ENCODE measurements at places on chromosomes 3 and 15.

DNA sequence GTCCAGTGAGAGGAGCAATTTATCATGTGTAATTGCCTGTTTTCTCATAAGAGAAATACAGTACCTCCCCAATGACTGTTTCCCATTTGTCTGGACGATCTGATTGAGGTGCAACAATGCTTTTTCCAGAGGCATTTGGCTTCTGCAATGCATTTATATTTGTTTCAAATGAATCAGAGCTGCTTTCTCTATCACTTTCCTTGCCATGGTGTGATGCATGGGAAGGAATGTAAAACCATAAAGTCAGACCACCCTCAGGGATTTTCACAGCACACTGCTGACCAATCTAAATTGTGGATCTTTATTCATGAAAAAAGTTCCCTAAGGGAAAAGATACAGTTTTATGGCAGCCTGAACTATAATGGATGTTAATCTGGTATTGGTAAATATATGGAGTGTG, 333.0 kb downstream of the ZNF385D start:
- DNase-seq: no peak

DNA sequence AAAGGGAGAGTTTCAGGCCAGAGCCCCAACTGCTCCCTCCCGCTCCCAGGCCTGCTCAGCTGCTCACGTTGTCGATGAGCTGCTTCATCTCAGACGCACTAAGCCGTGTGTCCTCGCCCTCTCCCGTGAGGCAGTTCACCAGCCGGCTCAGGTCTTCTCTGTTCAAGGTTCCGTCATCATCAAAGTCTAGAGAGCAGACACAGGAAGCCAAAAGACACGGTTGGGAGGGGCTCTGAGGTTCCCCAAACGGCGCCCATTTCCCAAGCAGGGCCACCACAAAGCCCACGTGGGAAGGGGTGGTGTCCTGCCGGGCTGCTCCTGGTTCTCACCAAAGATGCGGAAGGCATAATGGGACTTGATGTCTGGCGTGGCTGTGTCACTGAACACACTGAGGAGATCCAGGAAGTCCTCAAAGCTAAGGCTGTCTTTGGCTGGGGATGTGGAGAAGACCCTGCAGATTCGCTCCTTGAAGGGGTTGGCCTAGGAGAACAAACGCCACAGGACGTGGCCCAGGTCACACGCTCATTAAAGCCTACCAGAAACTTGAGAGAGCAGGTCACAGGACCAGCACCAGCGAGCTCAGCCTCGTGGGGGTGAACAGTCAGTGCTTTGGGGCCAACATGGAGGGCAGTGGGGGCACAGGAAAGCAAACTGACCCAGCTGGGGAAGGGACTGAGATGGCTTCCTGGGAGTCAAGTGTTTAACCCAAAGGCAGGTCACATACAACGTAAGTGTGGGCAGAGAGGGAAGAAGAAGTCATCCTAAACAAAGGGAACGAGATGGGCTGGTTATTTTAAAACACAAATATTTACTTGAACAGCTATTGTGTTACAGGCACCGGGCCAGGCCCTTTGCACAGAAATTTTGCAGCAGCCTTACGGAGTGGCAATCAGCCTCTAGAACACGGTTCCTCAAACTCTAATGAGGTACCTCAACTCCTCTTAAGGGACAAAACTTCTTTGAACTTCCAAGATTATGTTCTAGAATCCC, 2.4 kb downstream of the CIB1 start:
- DNase-seq: no peak

DNA sequence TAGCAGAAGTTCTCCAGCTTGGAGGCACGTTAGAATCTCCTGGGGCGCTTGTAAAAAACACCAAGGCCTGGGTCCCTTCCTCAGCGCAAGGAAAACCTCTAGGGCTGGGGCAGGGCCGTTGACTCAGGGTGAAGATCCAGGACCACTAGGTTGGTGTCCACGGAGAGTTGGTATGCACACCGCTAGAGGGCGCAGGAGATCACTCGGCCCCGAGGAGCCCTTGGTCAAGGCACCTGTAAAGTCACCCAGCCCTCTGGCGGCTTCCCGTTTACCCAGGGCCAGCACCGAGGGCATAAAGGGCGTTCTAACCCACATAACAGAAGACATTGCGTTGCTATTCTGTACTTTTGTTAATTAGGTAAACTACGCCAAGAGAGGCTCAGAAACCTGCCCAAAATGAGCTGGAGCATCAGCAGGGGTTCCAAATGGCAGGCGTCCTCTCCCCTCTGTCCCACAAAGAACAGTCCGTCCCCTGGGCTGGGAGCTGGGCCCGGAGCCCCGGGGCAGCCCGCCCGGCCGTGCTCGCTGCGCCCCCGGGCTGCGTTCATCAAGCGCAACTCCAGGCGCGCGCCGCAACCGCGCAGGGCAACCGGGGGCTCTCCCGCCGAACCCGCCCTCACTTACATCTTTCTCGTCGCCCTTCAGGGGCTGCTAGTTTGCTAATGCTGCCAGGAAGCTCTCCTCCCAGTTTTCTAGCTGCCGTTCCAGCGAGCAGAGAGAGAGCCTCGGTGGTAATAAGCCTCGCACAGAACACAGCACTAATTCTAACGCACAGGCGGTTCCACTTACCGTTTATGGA, 332.1 kb downstream of the ARRDC4 start:
- DNase-seq: peak; percentile 41

DNA sequence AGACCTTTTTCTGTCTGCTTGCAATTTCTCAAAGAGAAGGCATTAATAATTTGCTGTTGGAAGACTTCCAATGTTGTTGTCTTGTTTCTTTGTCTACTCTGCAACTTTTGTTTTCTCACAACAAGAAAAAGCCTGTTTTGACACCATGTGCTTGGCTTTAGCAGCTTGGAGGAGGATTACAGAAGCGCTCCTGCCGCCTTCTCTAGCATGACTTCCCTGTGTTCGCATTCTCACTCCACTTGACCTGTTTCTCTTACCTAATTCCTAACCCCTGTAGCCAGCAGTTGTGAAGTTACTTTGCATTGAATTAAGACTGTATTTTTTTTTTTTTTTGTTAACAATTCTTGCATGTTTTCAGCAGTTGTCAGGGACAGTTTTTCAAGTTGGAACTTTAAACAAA, 235.3 kb upstream of the GOLIM4 start:
- DNase-seq: no peak

- no peak for DNase-seq
These were observed 11.1 kb upstream of the GREM1 start for GRCh38 chr15:32706704-32707103.

- DNase-seq: no peak
These were observed 25.7 kb downstream of the NTRK3 start for GRCh38 chr15:88230823-88231222.

DNA sequence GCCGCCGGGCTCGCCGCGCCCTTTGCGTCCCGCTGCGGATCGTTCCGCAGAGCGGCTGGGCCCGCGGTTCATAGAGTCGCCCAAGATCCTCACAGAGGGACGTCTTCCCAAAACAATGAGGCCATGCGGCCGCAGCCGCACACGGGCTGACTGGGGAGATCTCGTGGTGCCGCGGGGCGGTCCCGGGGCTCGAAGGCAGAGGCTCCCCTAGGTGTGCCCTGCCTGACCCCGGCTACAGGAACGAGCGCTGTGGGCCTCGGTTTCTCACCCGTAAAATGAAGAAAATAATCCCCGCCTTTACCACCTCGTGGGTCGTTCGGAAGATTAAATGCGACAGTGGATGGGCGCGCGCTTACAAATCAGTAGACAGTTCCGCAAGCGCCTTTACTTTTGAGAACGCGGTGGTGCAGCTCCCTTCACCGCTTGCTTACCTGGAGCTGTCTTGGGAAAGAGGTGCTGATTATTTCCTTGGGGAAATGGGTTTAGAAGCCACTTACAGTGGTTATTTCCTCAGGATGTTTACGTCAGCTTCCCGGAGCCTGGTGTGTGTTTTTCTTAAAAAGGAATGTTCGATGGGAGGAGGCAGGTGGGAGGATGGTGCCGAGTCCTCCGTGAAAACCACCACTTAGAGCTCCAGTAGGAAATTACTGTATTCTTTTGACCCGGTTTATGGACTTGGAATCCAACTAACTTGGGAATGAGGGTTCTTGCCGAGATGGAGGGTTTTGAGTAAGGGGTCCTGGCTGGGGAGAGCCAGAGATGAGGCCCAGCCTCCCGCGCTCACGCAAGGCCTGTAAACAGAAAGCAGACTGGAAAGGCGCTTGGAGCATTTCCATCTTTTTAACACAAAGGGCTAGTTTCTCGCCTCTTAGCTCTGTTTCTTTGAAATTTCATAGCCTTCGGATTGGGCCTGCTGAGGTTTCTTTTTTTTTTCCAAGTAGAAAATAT, 1.9 kb upstream of the MEX3B start:
- DNase-seq: no peak

DNA sequence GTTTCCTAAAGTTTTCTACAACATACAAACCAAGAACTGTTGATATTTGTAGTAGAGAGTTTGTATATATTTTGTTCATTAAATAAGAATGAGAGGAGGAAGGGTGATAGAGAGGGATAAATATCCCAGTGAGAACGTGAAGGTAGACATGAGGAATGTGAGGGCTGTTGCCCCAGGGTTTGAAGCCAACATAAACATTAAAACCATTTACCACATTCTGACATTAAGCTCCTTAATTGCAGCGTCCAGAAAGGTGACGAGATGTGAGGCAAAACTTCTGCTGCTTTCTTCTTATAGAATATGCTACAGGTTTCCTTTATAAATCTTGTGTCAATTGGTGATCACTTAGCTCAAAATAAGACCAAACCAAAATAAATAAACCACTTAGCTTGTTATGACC, 267.8 kb upstream of the CNTN4 start:
- DNase-seq: no peak

DNA sequence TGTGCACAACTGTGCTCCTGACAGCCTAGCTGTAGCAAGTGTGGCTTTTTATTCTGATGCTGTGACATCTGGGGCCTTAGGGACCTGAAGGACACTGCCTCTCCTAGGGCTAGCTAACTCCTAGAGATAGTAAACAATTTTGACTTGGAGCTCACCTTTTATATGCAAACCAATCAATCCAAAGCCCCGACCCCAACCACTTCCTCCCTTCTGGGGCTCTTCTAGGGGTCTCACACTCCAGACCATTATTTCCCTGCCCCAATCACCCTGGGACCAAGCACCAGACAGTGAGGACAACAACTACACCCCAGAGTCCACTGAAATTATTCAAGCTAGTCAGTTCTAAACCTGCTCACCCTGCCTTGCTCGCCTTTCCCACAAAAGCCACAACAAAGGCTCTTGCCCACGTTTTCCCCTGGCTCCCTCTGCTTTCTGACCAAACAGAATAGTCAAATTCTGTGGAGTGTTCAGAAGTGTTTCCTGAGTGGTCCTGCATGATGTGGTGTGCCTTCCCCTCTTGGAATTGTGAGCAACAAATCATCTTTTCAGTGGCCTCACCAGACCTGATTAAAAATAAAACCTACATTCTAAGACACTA, 84.2 kb upstream of the WNT5A start:
- no peak for DNase-seq

- no peak for DNase-seq
These were observed 197.0 kb downstream of the NR1D2 start for GRCh38 chr3:24142127-24142526.

DNA sequence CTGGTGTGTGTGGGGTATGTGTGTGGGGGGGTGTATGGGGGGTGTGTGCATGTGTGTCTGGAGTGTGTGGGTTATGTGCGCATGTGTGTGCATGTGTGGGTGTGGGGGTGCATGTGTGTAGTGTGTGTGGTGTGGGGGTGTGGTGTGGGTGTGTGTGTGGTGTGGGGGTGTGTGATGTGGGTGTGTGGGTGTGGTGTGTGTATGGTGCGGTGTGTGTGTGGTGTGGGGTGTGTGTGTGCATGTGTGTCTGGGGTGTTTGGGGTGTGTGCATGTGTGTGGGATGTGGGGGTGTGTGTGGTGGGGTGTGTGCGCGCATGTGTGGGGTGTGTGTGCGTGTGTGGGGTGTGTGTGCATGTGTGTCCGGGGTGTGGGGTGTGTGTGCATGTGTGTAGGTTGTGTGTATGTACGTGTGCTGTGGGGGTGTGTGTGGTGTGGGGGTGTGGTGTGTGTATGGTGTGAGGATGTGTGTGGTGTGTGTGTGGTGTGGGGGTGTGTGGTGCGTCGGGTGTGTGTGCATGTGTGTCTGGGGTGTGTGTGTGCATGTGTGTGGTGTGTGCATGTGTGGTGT, 6.2 kb upstream of the OCA2 start:
- no peak for DNase-seq

DNA sequence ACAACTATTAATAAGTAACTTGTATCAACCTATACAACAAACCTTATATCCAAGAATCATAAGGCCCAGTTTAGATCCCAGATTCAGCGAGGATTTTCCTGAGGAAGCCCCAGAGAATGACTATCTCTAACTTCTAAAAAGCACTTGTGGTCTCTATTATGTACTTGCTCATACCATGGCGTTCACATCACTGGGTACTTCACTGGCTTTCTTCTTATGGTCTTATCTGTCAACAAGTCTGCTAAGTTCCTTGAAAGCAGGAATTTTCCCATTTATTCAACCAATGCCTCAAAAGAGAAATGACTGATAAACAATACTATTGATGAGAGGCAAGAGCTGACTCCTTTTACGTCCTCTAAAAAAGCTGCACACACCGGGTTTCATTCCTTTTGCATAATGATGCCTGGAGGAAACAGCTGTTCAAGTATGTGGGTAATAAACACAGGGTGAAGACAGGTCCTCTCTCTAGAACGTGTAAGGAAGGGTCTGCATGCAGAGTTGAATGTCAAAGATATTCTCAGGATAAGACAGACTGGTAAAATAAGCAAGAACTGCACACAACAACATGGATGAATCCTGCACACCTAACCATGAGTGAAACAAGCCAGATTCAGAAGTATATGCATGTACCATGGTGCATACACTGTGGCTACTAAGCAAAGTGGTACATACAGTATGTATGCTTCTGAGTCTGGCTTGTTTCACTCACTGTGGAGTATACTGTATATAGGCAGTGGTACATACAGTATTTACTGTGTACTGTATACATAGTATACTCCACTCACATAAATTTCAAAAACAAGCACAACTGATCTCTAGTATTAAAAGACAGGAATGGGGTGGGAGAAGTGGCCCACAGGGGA, 408.7 kb downstream of the SHQ1 start:
- no peak for DNase-seq

GRCh38 chr15:45747426-45747825, 112.6 kb downstream of the SQOR start:
- DNase-seq: no peak

- DNase-seq: no peak
These were observed 27.4 kb upstream of the DNAAF4 start for GRCh38 chr15:55535436-55535835.

DNA sequence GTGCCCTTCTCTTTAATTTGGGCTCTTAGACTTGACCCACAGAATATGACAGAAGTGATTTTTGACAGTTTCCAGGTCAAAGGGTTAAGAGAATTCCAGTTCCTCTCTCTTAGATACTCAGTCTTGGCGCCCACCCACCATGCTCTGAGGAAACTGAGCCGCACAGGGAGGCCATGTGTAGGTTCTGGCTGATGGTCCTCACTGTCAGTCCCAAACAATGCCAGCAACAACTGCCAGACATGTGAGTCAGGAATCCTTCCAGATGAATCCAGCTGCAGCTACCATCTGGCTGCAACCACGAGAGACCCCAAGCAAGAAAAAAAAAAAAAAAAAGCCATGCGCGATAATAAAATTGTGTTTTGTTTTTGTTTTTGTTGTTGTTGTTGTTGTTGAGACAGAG, 326.6 kb downstream of the MAGI1 start:
- DNase-seq: no peak

GRCh38 chr3:14424711-14425580, 22.5 kb downstream of the SLC6A6 start:
- DNase-seq: no peak

GRCh38 chr3:62723166-62723913, 151.9 kb downstream of the CADPS start:
- no peak for DNase-seq

GRCh38 chr15:31031471-31032067, 40.1 kb upstream of the MTMR10 start:
- no peak for DNase-seq

- no peak for DNase-seq
These were observed 45.9 kb upstream of the SEC61A1 start for GRCh38 chr3:128006061-128007032.
